ENCODE measurements at places on chromosomes 5 and 9.

DNA sequence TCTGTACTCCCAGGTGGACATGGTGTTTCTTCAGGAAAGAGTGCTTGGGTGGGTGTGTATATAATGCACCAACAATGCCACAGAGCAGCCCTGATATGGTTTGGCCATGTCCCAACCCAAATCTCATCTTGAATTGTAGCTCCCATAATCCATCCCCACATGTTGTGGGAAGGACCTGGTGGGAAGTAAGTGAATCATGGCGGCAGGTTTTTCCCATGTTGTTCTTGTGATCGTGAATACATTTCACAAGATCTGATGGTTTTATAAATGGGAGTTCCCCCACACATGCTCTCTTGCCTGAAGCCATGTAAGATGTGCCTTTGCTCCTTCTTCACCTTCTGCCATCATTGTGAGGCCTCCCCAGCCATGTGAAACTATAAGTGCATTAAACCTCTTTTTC is 158.5 kb downstream of the NR3C1 start:
- DNase-seq: no peak

DNA sequence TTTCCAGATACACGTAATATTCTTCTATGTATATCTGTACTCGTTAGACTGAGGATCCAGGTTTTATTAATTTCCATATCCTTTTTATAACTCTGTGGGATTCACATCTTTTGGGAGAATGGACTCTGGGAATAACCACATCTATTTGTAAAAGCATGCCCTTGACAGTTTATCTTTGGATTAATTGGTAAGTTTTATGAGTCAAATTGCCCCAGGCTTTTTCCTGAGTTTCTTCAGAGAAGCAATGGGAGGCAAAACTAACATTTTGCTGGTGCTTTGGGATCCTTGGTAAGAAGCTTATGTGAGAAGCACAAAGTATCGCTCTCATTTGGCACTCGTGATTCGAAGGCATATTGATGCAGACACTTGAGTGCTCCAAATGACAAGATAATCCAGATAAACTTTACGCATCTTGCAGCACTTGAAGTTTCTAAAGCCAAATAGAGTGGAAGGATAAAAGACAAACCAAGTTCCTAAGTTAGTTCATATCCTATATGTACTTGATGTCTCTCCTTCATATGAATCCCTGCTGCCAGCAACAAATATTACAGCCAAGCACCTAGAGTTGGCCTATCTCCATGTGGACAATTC is 324.7 kb downstream of the TLE4 start:
- DNase-seq: no peak

- DNase-seq: no peak
Observed at GRCh38 chr9:22693156-22693555, 246.5 kb downstream of the DMRTA1 start.

DNA sequence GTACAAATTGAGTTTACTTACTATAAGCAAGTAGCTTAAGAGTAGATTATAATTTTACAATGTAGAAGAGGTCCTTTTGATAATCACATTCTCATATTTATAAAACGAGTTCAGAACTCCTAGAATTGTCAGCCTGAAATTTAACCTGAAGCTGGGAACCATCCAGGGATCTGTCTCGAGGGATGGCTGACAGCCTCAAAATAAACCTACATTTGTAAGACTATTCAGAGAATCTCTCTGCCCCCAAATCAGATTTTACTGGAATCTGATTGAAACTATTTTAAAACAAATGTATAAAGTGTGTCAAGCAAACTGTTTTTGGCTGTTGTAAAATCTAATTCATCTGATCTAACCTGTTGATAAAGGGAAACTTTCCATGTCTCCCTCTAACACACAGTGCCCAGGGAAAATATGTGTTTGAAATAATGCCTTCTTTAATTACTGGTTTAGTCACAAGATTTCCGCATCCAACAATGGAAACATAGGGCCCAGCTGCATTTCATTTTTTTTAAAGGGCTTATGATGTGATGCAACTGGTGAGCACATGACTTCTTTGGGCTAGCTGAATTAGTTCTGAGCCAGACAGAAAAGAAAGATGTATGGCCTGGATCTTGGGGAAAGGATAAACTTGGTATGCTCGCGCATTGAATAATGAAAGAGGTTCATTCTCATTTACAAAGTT is 30.3 kb downstream of the SLC25A46 start:
- DNase-seq: no peak

DNA sequence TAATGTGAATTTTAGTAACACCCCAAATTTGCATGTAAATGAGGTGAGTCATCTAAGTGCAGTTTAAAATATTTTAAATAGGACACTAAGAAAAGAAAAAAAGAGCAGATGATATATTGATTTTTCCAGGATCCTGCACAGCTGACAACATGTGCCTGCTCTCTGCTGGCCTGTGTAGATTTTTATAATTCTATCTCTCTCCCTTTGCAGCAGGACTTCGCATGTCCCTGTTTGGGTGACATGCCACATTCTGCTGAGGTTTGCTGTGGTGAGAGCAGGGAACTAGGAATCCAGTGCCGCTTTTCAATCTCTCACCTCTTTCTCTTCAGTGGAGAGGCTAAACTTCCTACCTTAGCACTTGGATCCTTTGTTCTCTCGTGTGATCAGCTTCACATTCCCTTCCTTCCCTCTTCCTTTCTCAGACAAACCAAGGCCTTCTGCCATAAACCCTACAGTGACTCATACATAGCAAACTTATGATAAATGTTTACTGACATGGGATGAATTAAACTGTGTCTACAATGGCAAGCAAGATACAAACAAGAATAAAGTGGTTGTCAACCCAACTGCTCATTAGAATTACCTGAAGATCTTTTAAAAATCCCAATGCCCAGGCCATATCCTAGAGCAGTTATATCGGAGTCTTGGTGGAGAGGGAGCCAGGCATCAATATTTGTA is 198.8 kb upstream of the EFNA5 start:
- peak; percentile 82 for DNase-seq

- no peak for DNase-seq
Observed at GRCh38 chr5:75584641-75585040, 26.6 kb upstream of the ANKDD1B start.

GRCh38 chr5:146047396-146047795 is 58.0 kb downstream of the PLAC8L1 start:
- DNase-seq: peak; percentile 93

DNA sequence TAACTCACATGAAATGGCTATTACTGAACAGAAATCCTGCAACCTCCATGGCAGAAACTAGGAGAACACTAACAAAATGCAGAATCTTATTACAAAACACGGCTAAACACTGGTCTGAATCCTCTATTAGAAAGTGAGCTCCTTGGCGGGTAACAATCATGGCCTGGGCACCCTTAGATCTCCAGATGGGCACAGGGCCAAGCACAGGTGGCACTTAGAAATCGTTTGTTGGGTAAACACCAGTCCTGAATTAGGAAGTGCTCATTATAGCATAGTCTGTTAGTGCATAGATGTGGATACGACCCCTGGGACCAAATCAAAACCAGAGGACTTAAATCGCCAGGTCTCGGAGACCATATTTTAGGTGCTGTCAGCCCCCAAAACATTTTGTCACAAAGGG is 14.4 kb downstream of the VDAC1 start:
- no peak for DNase-seq

DNA sequence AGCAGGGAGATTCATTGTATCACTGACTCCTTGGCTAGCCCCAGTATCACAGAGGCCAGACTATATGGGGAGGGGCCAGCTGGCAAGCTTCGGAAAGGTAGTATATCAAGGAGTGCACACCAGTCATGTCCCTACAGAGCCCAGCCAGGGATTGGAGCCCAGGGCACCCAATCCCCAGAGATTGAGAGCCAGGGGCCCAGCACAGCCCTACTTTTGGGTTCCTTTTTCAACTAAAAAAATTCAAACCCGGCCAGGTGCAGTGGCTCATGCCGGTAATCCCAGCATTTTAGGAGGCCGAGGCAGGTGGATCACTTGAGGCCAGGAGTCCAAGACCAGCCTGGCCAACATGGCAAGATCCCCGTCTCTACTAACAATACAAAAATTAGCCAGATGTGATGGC is 5.4 kb upstream of the MYORG start:
- DNase-seq: no peak

DNA sequence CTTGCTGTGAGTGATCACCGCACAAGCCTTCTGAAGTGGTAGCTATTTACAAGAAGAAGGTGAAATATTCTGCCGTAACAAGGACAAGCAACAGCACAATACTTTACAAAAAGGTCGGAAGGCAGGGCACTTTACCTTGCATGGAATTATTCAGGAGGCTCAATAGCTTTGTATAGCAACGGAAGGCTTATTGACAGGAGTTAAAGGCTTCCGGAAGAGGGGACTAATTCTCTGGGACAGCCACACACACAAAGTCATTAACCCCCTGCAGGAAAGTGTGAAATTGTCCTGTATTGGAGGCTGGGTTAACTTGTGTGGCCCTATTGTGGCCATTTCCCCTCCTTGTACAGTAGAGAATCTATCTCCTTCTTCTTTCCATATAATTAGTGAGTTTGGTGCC is 199.3 kb upstream of the SEMA6A start:
- DNase-seq: no peak

DNA sequence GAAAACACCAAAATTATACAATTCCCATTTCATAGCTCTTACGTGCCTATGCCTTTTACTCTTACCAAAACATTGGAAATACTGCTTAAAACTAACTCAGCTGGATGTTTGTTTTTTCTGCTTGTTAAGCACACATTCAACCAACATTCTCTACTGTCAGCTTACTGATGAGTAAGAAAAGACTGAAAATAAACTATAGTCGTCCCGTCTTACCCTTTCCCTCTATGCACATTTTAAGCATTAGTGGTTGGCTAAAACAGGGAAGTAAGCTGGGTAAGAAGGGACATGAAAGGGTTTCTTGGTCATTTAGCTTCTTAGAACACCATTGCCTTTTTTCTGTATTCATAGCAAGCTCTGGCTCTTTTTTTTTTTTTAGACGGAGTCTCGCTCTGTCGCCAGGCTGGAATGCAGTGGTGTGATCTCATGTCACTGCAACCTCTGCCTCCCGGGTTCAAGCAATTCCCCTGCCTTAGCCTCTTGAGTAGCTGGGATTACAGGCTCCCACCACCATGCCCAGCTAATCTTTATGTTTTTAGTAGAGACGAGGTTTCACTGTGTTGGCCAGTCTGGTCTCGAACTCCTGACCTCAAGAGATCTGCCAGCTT is 232.1 kb upstream of the PCSK5 start:
- peak; percentile 63 for DNase-seq

GRCh38 chr9:72477930-72478518 is 43.4 kb upstream of the TMC1 start:
- peak; percentile 94 for DNase-seq

- no peak for DNase-seq
Observed at GRCh38 chr5:73691302-73692080, 65.5 kb downstream of the ARHGEF28 start.

GRCh38 chr5:35482167-35482755 is 135.4 kb upstream of the SPEF2 start:
- no peak for DNase-seq

DNA sequence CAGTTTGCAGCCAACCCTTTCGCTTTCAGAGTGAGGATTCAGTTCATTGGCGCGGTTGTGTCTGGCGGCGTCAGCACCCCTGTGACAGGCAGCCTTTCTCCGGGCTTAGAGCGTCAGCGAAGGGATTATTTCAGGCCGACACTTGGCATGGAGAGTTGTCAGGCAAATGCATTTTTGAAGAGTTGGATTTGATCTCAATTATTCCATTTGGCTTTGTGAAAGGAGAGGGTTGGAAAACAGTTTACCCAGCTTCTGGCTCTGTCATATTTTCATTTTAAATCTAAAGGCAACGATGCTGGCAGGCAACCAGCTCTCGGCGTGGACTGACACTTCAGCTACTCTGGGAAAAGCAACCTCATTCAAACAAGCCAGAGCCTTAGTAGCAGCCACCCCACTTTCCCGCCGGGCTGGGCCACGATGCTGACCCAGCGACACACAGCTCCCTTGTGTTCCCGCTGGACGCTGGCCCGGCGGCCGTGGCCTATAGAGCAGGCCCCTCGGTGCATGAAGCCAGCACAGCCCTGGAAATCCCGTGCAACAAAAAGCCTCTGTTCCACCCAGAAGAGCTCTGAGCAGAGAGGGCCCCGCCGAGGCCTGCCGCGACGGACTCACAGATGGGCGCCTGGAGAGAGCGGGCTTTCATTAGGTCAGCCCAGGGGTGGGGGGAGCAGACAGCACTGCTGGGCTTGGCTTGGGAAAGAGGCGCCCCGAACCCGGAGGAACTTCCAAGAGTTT is 28.9 kb upstream of the LPCAT1 start:
- no peak for DNase-seq

- DNase-seq: peak; percentile 30
Observed at GRCh38 chr5:106290841-106291240, 1379.9 kb downstream of the EFNA5 start.

GRCh38 chr9:3650994-3651622 is 125.3 kb upstream of the RFX3 start:
- DNase-seq: no peak

DNA sequence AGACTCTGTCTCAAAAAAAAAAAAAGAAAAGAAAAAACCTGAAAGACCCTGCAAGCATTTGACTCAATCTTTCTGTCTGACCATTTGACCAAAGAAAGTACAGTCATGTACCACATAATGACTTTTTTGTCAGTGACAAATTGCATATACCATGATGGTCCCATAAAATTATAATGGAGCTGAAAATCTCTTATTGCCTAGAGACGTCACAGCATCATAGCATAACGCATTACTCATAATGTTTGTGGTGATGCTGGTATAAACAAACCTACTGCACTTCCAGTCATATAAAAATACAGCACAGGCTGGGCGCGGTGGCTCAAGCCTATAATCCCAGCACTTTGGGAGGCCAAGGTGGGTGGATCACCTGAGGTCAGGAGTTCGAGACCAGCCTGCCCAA is 10.5 kb downstream of the ECM2 start:
- DNase-seq: no peak

DNA sequence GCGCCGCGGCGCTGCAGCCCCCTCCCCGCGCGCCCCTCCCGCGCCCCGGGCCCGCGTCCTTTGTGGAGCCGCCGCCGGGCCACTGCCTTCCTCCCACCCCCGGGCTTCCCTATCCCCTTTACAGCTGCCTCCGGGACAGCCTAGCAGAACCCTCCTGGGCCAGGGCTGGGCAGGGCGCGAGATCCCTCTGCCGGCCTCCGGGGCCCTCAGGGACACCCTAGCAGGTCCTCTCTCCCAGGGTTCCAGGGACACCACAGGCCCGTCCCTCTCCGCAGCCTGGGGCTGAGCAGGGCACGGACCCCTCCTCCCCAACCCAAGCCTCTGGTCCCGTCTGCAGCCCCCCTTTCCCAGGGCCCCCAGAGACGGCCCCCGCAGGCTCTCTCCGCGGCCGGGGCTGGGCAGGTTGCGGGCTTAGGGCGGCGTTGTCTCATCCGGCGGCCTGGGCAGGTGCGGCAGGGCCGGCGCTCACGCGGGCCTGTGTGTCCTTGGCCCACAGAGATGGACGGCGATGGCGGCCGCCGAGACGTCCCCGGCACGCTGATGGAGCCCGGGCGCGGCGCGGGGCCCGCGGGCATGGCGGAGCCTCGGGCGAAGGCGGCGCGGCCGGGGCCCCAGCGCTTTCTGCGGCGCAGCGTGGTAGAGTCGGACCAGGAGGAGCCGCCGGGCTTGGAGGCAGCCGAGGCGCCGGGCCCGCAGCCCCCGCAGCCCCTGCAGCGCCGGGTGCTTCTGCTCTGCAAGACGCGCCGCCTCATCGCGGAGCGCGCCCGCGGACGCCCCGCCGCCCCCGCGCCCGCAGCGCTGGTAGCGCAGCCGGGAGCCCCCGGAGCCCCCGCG is 710 bp downstream of the WNK2 start:
- no peak for DNase-seq
